ENCODE measurements at places on chromosomes 4 and X. TPM values are rescaled to one million over a fixed set of nuclear protein-coding genes. Genes with fewer than 3 reads are reported as not detected.

DNA sequence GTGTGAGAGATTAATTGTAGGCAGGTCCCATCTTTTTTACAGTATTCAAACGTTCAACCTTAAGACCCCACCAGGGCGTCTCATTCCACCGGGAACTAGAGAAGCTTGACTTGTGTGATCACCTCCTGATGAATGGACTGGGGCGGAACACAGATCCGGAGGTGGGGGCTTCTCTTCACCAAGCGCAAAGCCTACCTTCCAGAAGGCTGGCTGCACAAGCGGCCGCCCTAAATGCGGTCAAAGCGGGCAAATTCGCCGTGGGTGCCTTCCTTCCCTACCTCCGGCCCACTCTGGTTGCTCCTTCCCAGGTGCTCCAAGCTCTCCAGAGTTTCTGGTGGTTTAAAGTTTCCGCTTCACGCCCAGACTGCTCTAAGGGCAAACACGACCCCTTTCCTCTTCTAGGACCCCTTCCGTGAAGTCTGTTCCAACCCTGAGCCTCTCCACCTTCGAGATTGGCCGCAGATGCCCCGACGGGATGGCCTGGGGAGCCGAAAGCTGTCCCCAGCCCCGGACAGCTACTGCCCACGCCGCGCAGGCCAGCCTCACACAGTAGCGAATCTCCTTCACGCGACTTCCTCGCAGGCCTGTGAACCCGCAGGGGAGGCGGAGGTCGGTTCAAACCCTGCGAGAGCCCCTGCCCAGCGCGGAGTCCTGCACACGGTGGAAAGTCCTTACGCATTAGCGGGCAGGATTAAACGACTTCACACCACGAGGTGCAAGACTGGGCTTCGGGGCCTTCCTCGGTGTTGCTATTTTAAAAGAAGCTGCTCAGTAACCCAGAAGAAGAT is 1.6 kb upstream of the WWC2 start:
- no peak for DNase-seq

DNA sequence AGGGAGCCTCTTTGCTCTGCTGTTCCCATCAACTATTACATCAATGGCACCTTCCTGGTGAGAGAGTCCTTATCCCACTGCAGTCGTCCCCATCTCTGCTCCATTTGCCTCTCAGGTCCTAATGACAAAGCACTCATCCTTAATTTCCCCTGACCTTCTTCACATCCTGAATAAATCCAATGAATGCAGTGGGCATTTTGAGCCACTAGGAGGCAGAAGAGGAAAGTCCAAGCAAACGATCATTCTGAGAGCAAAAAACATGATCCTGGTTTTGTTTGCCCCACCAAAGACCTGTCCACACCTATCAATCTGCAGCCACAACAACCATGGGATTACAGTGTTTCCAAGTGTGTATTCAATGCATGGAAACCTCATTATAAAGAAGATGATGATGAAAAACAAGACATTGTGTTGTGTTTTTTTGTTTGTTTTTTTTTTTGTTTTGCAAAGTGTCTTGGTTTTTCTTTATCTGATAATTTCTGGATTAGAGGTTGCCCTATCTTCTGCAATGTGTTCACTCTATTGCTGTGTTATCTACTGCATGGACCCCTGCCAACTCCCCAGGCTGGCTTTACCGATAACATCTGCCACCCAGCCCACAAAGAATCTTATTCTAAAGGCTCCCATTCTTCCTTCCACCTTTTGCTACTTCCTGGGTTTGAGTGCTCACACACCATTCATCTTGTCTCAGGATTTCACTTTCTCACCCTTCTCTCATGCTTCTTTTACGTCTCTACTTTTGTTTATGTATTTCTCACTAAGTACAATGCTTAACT is 207.2 kb downstream of the NLGN4X start:
- peak; percentile 11 for DNase-seq

GRCh38 chr4:10619220-10619619 is 65.3 kb downstream of the CLNK start:
- DNase-seq = no peak

- DNase-seq = no peak
Measured at GRCh38 chr4:183906739-183907651, 1.9 kb downstream of the STOX2 start.

DNA sequence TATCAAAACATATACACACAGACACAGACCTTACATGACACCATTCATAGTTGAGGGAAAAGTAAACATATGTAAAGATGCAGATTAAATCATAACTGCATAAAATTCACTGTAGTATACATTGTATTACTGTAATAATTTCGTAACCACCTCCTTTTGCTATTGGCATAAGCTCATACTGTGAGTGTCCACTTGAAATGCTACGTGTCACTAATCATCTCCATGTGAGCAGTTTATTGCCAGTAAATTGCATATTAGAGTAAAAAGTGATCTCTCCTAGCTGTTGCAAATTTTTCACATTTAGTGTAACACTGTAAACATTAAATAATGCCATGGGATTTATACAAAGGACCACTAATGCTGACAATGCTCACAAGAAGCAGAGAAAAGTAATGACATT is 256.7 kb upstream of the GNPDA2 start:
- DNase-seq = no peak

DNA sequence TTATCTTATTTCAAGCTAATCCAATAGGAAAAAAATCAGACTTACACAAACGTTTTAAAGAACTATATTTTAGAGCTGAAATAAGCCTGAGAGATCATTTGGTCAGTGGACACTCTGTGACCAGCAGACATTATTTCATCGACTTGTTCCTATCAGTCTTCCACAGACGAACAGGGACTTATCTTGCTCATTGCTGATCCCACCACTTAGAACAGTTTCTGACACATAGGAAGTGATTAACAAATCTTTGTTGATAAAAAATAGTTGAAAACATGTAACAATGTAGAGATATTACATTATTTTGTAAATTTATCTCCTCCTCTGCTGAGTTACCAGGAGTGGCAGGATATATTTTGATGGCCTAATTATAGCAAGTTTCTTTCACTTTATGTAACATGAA is 65.8 kb downstream of the TAPT1 start:
- no peak for DNase-seq

DNA sequence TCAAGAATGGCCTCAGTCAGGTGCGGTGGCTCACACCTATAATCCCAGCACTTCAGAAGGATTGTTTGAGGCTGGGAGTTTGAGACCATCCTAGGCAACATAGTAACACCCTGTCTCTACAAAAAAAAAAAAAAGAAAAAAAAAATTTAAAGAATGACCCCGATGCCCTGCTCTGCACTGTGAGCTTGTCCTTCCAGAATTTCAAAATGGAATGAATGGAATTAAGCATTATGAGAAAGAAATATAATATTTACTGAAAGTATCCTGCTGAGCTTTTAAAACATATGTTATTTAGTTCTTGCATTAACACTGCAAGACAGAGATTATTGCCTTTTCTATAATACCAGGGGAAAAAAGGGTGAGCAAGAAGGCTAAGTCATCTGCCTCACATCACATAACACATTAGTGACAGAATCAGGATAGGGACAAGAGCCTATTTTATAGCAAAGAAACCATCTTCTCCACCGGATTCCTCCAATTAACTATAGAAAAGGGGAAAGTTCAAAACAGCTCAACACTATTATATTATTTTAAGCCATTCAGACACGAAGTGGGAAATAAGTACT is 41.9 kb upstream of the GAB1 start:
- no peak for DNase-seq

DNA sequence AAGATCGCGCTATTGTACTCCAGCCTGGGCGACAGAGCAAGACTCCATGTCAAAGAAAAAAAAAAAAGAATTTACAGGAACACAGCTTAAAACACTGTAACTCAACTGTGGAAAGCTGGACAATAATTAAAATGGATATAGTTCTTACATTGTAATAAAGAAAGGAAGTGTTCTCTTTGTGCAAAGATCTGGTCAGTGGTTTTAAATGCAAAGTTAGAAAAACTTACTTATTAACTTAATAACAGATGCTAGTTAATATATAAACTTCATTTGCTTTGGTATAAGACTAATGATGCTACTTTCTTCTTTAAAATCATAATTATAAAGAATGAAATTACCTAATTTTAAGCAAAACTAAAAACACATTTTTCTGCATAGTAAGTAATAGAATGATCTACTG is 2024.1 kb upstream of the TENM3 start:
- DNase-seq = no peak

DNA sequence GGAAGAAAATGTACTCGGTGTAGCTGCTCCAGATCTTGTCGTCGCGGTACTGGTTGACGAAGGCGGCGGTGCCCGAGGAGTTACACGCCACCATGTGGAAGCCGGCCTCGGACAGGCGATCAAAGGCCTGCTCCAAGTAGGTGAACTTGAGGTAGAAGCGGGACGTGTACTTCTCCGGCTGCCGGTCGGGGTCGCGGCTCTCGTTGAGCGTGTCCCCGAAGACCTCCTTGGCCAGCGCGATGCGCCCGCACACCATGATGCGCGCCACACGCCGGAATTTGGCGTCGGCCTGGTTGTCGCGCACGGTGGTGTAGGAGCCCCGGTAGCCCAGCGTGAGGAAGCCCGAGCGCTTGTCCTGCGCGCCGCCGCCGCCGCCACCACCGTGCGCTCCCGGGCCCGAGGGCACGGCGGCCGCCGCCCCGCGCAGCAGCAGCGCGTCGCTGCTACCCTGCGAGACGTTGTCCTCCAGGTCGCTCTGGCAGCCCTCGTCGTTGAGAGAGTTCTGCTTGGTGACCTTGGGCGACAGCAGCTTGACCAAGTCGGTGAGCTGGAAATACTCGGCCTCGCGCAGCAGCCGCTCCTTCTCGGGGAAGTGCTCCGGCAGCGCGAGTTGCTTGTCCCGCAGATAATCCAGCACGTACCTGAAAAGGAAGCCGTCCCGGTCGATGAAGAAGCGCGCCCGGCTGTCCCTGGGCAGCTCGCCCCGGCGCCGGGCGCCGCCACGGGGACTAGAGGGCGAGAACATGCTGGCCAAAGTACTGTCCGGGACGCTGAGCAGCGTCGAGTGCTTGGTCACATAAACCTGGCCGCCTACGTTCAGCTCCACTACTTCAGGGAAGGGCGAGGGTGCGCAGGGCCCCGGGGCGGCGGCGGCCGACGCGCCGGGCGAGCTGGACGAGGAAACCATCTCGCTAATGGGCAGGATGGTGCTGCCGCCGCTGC is 775 bp downstream of the KCTD8 start:
- DNase-seq = peak; percentile 29

DNA sequence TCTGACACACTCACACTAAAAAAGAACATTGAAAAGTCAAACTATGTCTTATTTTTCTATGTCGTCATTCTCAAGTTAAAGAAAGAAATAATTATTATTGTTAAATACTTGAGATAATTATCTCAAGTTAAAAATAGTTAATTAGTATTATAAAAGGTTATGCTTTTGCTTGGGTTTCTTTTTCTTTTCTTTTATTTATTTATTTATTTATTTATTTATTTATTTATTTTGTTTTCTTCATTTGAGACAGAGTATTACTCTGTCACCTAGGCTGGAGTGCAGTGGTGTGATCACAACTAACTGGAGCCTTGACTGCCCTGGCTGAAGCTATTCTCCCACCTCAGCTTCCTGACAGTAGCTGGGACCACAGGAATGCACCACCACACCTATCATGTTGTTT is 59.9 kb downstream of the UBQLN2 start:
- no peak for DNase-seq

DNA sequence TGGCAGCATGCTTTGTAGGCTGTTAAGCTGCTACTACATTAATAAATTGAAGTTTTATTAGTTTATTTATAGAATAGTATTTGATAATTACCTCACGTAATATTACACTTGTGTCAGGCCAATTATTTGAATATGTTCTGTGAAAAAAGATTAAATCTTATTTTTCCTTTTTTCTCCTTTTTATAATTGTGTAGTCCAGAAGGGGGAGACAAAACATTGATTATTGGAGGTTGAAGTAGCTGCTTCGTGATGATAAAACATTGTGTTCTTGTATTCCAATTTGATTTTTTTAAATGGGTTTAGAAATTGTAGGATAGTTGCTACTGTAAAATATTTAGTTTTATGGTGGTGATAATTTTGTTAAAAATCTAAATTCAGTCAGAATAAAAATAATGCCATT is 85.7 kb downstream of the DIAPH2 start:
- no peak for DNase-seq

- DNase-seq = no peak
Measured at GRCh38 chr4:147839663-147840062, 107.8 kb downstream of the ARHGAP10 start.

DNA sequence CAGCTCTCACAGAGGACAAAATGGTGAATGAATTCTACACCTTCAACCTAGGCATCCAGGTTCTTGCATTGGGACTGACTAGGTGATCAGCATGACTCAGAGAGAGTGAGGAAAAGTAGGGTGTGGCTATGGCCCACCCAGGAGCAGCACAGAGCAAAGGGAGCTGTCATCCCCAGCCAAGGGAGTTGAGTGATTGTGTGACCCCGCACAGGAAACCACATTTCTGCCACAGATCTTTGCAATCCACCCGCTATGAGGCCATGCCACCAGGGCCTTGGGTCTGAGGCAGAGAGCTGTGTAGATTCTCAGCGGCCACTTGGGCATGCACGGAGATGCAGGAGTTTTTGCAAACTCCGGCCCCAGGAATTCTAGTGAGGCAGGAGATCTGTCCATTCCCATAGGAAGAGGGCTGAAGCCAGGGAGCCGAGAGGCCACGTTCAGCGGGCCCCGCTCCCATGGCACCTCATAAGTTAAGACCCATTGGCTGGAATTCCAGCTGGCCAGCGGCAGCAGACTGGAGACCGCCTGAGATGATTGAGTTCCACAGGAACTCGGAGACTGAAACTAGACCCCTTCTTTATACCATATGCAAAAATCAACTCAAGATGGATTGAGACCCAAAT is 75.9 kb downstream of the NAA11 start:
- no peak for DNase-seq

DNA sequence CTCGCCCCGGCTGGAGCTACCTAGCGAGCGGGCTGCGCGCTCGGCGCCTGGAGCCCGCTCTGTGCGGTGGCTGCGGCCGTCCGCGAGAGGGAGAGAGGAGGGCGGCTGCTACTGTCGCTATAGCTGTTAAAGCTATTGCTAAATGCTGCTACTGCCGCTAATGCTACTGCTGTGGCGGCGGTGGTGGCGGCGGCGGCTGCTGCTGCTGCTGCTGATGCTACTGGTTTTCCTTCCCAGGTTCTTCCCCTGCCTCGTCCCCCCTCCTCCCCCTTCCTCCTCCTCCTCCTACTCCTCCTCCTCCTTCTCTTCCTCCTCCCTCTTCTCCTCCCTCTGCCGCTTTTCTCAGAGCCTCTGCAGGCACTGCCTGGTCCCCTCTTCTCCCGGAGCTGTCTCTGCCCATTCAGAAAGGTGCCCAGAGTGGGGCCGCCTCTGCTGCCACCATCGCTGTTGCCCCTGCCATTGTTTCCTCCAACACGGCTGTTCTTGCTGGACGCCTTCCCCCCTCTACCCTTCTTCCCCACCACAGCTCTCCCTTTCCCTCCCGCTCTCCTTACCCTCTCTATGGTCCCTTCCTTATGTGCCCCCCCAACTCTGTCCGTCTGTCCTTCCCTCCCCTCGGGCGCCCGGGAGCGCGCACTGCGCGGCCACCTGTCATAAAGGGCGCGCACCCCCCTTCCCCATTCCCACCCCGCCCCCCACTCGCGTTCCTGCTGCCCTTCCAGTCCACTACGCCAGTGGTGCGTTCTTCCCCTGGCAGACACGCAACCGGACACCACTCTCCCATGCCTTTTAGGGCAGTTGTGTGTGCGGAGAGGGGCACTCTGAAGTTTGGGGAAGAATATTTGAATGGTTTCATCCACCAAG is at the start of gene NEXMIF:
NEXMIF (minus strand) TSS at position 228 of the 864 bp plus-strand sequence.
- DNase-seq = no peak

USP17L24 gene
- total RNA-seq = not detected

GDPD2 gene
- total RNA-seq = not detected

IL2 gene
- total RNA-seq = 179 TPM

LANCL3 gene
- total RNA-seq = 0.48 TPM

C1GALT1C1 gene
- total RNA-seq = 16.6 TPM

UNC5C gene
- total RNA-seq = not detected

SASH3 gene
- 147 TPM for total RNA-seq

NR3C2 gene
- total RNA-seq = 5.7 TPM
